ENCODE measurements at places on chromosomes 2 and 18. TPM values are rescaled to one million over a fixed set of nuclear protein-coding genes. Genes with fewer than 3 reads are reported as not detected.

TTN gene
- not detected for total RNA-seq

SERPINB5 gene
- total RNA-seq, result not detected

QPCT gene
- total RNA-seq, result not detected

ASXL3 gene
- 10.1 TPM for total RNA-seq

TTC39C gene
- 11.2 TPM for total RNA-seq

All from osteocyte (in vitro differentiated cells).